ENCODE measurements at places on chromosomes 1 and 21. TPM values are rescaled to one million over a fixed set of nuclear protein-coding genes. Genes with fewer than 3 reads are reported as not detected.

The TMCC2 gene
- 4.3 TPM for total RNA-seq

The UBASH3A gene
- not detected for total RNA-seq

The HHIPL2 gene
- total RNA-seq, result not detected

The OR10Z1 gene
- not detected for total RNA-seq

The LAMC2 gene
- total RNA-seq, result 71.0 TPM
